T-helper 17 cell (primary cell): ENCODE measurements at places on chromosomes 2 and 18. TPM values are rescaled to one million over a fixed set of nuclear protein-coding genes. Genes with fewer than 3 reads are reported as not detected.

- peaks cover 7% of the 10 kb centered on the region for H3K36me3 ChIP-seq
- H3K4me1 ChIP-seq: peaks cover 27% of the 10 kb centered on the region
- H3K27me3 ChIP-seq: no peaks in the 10 kb centered on the region
Measured at GRCh38 chr2:45654250-45654649, 2.8 kb downstream of the PRKCE start.

DNA sequence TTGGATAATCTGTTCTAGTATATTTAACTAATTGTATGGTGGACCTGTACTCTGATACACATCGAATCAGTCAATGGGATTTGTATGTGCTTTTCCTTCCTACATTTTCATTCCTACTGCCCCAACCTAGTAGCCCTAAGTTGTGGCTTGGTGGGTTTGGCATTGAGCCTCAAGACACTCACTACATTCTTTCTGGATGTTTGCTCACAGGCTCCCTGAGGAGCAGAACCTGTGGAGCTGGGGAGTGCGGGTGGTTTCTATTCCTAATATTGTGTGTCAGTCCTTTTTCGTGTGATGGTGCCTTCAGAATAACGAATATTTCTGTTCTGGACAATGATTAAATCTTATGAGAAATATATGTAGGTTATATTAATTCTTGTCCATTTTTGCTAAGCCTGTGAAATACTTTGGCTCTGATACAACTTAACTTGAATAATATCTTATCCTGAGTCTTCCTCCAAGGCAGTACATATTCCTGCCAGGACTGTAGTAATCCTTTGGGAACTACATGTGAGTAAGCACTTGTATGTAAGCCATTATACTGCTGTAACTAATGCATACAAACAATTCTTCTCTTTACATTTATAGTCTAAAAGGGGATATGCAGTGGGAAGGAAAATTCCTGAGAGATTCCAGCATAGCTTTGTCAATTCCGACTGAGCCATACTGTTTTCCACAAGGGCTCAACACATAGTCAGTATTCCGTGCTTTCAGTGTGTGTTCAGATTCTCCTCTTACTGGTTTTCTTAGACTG, 150.6 kb downstream of the AGPS start:
- DNase-seq: no peak
- no peaks in the 10 kb centered on the region for H3K27me3 ChIP-seq
- no peak overlapping the region for H3K4me3 ChIP-seq
- H3K36me3 ChIP-seq: peaks cover 3% of the 10 kb centered on the region
- no peaks in the 10 kb centered on the region for H3K4me1 ChIP-seq
- H3K27ac ChIP-seq: peak overlapping the region; percentile 62

ALS2 gene
- 6.7 TPM for total RNA-seq

MYCN gene
- 0.37 TPM for total RNA-seq

- peaks cover 30% of the 10 kb centered on the region for H3K4me1 ChIP-seq
- DNase-seq: no peak
Measured at GRCh38 chr18:77016936-77017335, 115.6 kb downstream of the MBP start.
